Activated gamma-delta T cell treated with Interleukin-2 at 50 U/mL for 16 hours (primary cell): ENCODE measurements at places on chromosomes 13 and 19.
A peak's percentile ranks its signal among the peaks of the same experiment; 100 is the strongest.

DNA sequence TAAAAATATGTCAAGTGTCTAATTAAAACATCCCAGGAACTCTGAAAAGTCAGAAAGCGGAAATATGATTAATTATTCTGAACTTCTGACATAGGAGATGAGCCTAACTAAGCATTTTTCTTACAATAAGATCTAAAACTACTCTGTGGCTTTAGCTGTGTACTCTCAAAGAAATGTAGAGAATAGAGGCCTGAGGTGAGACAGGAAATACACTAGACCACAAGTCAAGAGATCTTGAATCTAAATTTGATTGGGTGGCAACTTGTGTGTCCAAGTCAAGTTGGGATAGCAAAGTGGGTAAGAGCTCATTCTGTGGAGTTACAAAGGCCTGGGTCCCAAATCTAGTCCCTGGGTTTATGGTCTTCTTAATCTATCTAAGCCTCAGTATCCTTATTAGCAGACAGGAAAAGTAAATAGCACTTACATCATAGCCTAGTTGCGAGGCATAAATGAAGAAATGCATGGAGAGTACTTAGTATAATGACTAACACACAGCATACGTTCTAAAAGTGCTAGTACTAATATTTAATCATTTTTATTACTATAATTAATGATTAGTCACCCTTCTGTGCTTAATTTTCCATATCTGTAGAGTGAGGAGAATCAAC, 9.4 kb upstream of the LRRC63 start:
- DNase-seq, result no peak

DNA sequence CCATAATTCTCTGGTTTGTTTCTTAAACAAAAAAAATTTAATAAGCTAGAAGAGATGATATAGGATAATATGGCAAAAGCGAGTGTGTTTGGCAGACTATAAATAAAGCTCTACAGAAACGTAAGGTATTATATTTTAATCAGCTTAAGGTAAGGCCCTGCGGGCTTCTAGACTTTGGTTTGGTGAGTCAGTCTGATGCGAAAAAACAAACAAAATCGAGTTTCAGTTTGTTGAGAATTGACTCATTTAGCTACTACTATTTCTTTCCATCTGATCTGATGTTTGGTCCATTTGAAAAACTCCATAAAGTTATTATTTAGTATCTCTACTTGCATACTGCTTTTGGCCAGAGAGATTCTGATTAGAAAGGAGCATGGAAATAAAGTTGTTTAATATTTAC, 138.0 kb downstream of the MIPEP start:
- no peak for DNase-seq

DNA sequence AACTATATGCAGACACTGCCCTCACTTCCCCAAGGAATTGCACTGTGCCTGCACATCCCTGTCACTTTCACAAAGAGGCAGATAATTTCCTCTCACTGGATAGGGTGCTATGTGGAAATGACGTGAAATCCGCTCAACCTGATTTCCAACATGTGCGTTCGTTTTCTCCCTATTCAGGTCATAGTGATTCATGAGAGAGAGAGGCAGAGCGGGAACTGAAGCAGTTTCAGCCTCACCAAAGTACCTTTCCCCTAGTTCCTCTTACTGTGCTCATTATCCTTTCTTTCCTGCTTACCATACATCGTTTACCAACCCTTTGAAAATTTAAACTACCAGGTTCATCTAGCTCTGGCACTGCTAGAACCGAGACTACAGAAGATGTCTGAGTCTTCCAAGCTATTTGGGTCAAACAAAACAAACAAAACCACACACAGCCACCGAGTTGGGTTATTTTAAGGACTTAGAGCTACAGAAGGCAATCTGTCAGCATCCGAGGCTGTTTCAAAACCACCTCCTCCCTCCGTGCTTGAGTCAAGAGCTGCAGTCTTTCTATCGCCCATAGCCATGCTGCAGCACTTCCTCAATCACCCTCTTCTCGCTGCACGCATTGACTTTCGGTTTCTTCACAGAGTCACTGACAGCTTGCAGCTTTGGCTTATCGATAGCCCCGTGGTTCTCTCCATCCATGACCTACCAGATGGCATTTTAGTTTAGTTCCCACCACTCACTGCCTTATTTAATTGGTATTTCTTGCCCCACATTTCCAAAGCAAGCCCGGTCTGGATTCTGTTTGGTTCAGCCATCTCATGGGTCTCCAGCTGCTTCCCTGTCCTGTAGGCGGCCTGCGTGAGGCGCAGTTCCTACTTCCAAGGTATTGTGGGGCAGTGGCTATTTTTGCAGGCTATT, 1395.8 kb downstream of the EFNB2 start:
- peak; percentile 44 for DNase-seq

DNA sequence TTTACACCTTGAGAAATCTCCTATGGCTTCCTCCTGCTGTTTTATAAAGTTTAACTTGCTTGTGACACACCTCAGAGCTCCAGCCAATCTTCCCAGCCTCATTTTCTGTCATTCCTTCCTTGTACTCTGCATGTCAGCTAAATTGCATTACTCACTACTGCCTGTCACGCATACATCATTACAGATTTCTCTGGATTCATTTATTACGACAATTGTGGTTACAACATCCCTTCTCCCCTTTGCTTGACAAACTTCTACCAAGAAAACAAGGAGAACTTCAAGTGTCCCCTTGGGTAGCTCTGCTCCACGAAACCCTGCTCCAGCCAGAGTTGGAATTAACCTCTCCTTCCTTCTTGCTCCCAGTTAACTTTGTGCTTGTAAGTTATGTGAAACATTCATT, 22.0 kb upstream of the GPR18 start:
- DNase-seq, result no peak

DNA sequence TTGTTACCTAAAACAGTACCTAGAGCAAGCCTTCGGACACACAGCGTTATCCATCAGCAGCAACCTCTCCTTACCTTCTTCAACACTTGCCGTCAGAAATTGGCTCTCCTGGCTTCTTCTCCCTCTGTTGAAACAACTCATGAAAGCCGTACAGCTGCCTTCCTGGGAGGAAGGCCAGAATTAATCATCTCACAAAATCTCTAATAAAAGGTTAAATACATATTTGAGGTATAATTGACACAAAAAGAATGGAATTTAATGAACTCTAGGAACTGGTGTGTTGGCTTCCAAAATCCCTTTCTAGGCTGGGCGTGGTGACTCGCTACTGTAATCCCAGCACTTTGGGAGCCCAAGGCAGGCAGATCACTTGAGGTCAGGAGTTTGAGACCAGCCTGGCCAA, 37.3 kb upstream of the GTF2F2 start:
- no peak for DNase-seq

DNA sequence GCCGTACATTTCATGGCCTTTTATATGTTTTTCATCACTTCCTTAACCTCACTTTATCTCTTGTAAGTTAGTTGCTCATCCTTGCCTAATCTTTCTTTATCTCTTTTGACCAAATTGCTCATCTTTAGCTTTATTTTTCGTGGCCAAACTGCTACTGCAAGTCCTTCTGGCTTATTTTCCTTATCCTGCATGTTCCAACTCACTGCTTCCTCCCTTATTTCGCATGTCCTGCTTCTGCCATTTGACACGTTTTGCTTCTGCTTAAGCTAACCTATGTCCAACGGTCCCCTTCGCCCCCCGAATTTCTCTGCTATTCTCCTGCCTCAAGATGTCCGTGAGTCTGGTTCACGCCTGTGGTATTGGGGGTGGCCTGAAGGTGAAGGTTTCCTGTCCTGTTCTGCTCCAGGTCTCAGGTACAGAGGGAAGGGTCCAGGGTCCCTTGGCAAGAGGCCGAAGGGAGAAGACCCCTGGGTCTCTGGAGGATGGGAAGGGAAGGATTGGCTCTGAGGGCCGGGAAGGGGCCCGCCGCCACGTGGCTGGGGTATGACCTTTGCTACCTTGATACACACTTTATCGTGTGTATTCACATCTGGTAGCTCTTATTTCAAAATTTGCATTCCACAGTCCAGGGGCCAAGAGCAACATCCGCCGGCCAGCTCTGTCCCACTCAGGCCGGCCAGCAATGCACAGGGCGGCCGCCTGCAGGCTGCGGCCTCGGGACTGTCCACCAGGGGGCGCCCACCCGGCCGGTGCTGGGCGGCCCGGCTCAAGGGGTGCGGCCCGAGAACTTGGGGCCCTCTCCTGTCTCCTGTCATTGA, 2.9 kb upstream of the C19orf85 start:
- DNase-seq, result peak; percentile 73

- no peak for DNase-seq
Observed at GRCh38 chr13:46535825-46536224, 17.1 kb upstream of the LRCH1 start.

DNA sequence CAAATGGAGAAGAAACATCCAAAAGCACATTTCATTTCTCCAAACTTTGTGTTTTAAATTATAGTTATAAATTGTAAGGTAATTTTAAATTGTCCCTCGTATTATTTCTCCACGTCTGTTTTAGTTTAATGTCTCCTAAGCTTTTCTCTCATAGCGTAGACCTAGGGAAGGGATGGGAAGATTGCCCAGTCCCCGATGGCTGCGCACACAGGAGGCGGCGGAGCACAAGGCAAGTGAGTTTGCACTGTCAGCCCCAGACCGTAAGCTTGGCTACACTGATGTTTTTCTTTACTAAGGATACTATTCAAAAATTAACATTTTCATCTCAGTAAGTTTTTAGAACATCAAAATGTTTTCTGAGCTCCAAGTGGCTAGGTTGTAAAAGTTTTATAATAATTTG, 72.3 kb downstream of the GPR12 start:
- no peak for DNase-seq

GRCh38 chr13:94520001-94520400, 40.5 kb upstream of the DCT start:
- DNase-seq, result no peak

DNA sequence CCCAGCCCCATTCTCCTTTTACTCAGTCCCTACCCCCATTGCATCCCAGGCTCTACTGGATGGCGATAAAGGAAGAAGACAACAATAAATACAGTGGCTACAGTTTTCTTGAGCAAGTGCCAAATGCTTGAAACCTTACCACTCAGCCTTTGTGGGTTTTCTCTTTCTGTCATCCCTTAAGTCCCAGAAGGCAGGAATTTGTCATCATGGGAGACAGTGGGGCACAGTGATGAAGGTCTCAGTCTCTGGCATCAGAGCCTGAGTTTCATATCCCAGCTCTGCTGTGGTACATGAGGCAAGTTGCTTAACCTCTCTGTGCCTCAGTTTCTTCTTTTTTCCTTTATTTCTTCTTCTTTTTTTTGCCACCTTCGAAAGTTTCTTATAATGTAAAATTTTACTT, 5.1 kb upstream of the COMP start:
- DNase-seq, result no peak

- no peak for DNase-seq
Observed at GRCh38 chr19:51418707-51419106, 1.3 kb upstream of the SIGLEC10 start.

GRCh38 chr19:32550666-32551065, 30.3 kb upstream of the PDCD5 start:
- no peak for DNase-seq

- no peak for DNase-seq
Observed at GRCh38 chr13:44403461-44404056, 29.9 kb downstream of the SERP2 start.

DNA sequence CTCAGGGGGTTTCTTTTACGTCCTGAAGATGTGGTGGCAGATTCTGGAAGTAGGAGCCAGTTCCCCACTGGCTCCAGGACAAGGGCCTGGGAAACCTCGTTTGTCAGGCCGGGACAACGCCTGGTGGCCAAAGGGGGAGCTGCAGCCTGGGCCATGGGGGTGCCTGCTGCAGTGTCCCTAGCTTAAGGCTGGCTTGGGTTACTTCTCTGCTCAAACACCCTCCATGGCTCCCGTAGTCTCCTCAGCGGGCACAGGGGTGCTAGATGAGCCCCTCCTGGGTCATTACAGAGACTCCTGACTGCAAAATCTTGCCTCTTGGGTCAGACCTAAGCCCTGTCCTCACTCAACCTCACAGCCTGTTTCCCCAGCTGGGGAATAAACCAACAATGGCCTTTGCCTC, 14.7 kb downstream of the CILP2 start:
- DNase-seq, result peak; percentile 27

GRCh38 chr19:897442-898039, 4.3 kb downstream of the RNU6-9 start:
- no peak for DNase-seq

- peak; percentile 2 for DNase-seq
Observed at GRCh38 chr13:113931841-113932459, 41.9 kb downstream of the C13orf46 start.

GRCh38 chr13:93690139-93690538, 463.5 kb downstream of the GPC6 start:
- no peak for DNase-seq

- no peak for DNase-seq
Observed at GRCh38 chr13:71863254-71863865, 3.6 kb downstream of the DACH1 start.

GRCh38 chr19:41967054-41967783, 8.1 kb upstream of the RABAC1 start:
- DNase-seq, result no peak

DNA sequence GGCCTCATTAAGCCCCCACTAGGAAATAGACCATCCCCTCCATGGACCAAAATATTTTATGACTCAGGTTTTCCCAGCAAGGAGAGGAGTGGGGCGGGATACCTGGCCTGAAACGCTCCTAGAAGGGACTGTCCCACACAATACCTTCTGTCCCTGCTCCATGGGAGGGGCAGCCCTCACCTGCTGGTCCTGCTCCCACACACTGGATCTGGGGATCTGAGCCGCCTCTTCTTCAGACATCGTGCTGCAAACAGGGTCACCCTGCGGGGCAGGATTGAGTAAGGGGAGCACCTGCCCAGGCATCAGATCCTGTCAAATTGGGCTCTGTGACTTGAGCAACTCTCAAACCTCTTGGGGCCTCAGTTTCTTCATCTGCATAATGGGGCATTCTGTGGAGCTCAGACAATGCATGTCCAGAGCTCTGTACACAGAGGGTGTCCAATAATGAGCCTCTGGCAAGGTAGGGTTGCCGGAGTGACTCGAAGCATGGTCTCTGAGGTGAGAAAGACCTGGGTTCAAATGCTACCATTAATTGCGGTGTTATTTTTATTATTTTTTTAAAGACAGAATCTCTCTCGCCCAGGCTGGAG, 1.1 kb downstream of the PLIN5 start:
- no peak for DNase-seq

- no peak for DNase-seq
Observed at GRCh38 chr13:52749419-52749818, 9.8 kb upstream of the CNMD start.

DNA sequence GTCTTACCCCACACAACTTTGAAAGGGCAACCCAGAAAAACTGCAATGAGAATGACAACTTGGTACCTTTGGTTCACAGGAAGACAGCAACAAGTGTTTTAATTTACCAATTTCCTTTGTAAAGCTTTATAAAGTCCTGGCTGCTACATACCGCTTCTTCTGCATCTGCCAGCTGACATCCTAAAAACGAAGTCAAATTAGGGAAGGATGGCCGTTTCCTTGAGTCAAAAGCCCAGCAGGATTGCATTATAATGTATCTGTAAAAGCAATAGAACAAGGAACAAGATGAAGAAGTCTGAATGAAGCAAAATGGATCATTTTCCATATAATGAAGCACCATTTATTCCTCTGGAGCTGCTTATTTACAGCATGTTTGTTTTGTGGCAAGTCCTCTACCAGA, 25.8 kb upstream of the URAD start:
- no peak for DNase-seq
